Stimulated activated CD4-positive, alpha-beta T cell treated with anti-CD3 and anti-CD28 coated beads, Interleukin-12 subunit alpha, Interleukin-12 subunit beta, amount 100 ng/mL, for 4 hours (primary cell): ENCODE measurements at places on chromosomes 1 and 21.

- DNase-seq = no peak
Measured at GRCh38 chr1:97461782-97462181, 459.1 kb downstream of the DPYD start.

GRCh38 chr1:41486053-41486370 lies 1.5 kb upstream of the EDN2 start:
- DNase-seq = no peak

GRCh38 chr1:156140879-156141707 lies 12.3 kb upstream of the SEMA4A start:
- peak; percentile 46 for DNase-seq

GRCh38 chr1:200714504-200715187 lies 24.0 kb upstream of the CAMSAP2 start:
- DNase-seq = no peak
